ENCODE measurements at places on chromosomes 3 and 15.

DNA sequence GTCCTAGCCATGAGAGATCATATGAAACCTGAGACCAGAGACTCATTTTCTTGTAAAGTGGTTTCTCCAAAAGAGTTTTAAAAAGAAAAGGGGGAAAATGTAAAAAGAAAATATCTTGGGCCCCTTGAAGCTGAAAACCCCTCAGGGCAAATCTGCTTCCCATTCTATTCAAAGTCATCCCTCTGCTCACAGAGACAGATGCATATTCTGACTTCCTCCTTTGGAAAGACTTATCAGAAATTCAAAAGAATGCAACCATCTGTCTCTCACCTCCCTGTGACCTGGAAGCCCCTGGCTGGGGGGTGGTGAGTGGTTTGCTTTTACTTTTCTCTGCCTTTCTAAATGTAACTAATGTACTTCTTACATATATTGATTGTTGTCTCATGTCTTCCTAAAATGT lies 1154.8 kb downstream of the NSUN3 start:
- DNase-seq, result no peak

DNA sequence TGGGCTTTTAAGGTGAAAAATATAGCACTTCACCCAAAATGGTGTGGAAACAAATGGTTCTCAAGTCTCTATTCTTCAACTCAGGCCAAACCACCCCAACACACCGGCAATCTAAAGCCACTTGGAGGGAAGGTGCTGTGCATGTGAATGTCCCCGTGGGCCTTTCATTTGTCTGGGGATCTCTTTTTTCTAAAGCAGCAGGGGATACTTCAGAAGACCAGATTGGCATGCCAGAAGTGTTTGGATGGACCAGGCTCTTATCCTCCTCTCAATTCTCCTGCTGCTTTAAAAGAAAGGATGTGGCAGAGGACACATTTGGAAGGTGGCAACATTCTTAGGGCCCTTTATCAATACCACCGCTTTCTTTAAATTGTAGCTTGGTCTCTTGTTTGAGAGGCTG lies 193.1 kb downstream of the MEIS2 start:
- DNase-seq, result no peak

DNA sequence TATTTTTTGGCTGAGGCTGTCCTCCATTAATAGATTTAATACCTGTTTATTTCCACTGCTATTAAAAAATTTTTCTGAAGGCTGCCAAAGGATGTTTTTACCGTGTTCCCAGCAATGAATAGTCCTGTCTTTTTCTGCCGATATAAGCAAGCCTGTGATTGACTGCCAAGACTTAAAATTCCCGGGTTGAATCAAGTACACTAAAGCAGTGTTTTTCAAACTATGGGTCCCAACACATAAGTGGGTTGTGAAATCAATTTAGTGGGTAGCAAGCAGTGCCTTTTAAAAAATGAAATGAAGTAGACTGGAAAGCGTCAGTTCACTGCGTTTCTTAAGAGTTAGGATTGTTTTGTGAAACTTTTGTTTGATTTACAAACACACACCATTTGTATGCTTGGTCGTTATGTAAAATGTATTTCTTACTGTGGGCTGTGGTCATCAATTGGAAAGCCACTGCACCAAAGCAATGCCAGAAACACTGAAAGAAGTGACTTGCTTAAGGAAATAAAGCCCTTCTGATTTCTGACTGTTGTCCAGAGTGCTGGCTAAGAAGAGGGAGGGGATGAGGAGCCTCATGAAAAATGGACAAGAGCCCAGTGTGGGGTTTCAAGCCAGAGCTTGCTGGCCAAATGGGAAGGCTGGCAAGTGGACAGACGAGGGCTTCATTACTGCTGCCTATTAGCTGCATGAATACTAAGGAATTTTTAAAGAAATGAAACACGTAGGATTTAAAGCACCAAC lies 206.0 kb downstream of the THRB start:
- DNase-seq, result no peak

DNA sequence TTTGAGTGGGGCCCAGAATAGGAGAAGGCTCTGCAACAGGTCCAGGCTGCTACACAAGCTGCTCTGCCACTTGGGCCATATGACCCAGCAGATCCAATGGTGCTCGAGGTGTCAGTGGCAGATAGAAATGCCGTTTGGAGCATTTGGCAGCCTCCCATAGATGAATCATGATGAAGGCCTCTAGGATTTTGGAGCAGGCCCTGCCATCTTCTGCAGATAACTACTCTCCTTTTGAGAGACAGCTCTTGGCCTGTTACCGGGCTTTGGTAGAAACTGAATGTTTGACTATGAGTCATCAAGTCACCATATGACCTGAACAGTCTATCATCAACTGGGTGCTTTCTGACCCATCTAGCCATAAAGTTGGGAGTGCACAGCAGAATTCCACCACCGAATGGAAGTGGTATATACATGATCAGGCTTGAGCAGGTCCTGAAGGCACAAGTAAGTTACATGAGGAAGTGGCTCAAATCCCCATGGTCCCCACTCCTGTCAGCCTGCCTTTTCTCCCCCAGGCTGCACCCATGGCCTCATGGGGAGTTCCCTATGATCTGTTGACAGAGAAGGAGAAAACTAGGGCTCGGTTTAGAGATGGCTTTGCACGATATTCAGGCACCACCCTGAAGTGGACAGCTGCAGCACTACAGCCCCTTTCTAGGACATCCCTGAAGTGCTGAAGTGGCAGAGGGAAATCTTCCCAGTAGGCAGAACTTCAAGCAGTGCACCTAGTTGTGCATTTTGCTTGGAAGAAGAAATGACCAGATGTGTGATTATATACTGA lies 971.4 kb downstream of the MCTP2 start:
- DNase-seq, result no peak

DNA sequence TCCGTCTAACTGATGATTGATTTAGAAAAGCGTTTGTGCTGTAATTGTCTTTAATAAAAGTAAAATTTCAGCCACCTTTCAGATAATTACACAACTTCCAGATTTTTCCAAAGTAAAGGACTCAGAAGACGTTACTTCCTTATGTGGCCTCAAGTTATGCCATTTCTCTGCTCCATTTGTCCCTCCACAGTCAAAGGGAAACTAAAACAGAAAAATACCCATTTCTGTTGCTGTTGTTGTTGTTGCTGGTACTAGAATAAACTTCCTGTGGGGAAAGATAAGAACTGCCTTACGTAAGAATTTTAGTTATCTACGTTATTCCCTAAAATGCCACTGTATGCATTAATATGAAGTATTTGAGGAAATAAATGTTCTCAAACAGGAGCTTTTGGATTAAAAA lies 153.9 kb downstream of the P3H2 start:
- no peak for DNase-seq

- DNase-seq, result peak; percentile 59
Measured at GRCh38 chr3:51434746-51435327, 43.8 kb downstream of the RBM15B start.

GRCh38 chr3:171383206-171384018 lies 76.8 kb downstream of the TNIK start:
- no peak for DNase-seq

DNA sequence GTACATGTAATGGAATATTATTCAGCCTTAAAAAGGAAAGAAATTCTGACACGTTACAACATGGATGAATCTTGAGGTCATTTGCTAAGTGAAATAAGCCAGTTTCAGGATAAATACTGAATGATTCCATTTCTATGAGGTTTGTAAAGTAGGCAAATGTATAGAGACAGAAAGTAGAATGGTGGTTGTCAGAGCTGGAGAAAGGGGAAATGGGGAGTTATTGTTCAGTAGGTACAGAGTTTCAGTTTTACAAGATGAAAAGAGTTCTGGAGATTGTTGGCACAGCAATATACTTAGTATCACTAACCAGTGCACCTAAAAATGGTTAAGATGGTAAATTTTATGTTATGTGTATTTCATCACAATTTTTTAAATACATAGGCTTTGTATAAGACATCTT lies 60.6 kb downstream of the USP8 start:
- DNase-seq, result no peak

GRCh38 chr3:177561769-177562392 lies 364.6 kb upstream of the TBL1XR1 start:
- no peak for DNase-seq

DNA sequence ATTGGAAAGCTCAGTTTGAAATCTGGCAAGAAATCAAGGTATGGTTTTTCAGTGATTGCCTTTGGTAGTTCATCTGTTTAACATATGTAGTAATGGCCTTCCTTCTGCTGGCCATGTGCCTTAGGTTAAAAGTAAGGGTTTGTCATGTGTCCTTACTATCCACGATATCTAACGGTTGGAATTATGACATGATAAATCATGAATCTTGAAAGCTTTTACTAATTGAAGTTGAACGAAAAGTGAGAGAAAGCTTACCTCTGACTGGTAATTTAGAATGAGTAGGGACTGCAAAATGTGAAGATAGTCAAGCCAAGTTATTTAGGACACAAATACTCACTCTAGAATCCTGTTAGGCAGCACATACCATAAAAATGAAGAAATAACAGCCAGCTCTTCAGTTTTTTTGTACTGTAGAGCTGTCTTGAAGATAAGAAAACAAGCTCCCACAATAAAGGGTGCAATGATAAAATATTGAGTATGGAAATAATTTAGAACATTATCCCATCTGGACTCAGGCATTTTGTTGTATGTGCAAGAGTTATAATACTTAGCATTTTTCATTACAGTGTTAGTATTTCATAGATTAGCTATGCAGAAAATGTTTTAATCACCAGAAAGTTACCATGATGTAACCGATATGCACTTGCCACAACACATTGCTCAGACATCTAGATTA lies 303.4 kb downstream of the ZNF385D start:
- DNase-seq, result no peak

GRCh38 chr3:12300137-12300536 lies 11.3 kb downstream of the PPARG start:
- DNase-seq, result no peak

- DNase-seq, result no peak
Measured at GRCh38 chr3:196053487-196053886, 28.4 kb downstream of the TFRC start.

GRCh38 chr3:133877221-133877620 lies 18.5 kb downstream of the RAB6B start:
- no peak for DNase-seq

DNA sequence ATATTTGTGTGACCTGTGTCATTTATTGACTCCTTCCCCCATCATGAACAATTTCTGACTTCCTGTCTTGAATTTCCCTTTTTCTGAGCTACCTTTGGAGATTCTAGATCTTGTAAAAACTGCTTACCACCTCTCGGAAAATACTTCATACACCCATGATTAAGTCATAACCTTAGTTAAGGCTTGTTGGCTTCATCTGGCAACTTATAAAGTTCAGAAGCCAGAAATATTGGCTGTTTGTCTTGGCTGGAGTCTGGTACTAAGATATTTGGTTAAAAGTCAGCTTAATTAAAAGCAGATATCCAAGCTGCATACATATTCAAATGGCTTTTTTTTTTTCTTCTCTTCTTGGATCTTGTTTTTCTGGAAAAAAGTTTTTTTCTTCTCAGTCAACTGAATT lies 37.3 kb upstream of the B3GALNT1 start:
- DNase-seq, result no peak

- DNase-seq, result no peak
Measured at GRCh38 chr3:149415484-149415883, 38.0 kb upstream of the TM4SF1 start.

DNA sequence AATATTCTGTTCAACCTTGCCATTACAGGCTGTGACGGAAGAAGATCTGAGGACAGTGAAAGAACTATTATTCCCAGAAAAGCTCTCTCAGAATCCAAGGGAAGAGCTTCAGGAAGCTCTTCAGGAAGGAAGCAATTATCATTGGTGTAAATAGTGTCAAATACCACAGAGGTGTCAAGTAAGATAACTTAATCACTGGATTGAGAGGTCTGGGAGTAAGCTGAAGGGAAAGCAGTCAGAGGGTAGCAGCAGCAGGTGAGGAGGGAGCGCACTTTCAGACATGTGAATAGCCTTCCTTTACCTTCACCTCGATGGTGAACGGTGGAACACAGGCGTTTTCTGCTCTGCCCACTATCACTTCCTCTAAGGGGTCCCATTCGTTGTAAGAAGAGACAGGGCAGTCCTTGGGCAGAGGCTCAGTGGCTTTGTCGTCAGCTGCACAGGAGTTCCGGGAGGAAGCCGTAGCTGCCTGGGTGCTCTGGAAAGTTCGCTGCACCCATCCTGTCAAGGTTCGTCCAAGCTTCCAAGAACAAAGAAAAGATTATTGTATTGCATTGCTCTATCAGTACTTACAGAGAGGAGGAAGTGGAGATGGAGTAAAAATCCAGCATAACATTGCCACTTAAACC lies 1.9 kb downstream of the GATM start:
- DNase-seq, result peak; percentile 12

GRCh38 chr15:46778876-46779275 lies 938.4 kb upstream of the SEMA6D start:
- no peak for DNase-seq

- no peak for DNase-seq
Measured at GRCh38 chr3:114310695-114311094, 16.9 kb downstream of the TIGIT start.

- DNase-seq, result peak; percentile 50
Measured at GRCh38 chr3:138347960-138348753, at the start of gene MRAS. TSS of gene MRAS (plus strand) at chr3:138348579. CDS start at chr3:138372884, 24,305 bp downstream.

GRCh38 chr3:59559721-59560435 lies 510.1 kb upstream of the CFAP20DC start:
- DNase-seq, result no peak

DNA sequence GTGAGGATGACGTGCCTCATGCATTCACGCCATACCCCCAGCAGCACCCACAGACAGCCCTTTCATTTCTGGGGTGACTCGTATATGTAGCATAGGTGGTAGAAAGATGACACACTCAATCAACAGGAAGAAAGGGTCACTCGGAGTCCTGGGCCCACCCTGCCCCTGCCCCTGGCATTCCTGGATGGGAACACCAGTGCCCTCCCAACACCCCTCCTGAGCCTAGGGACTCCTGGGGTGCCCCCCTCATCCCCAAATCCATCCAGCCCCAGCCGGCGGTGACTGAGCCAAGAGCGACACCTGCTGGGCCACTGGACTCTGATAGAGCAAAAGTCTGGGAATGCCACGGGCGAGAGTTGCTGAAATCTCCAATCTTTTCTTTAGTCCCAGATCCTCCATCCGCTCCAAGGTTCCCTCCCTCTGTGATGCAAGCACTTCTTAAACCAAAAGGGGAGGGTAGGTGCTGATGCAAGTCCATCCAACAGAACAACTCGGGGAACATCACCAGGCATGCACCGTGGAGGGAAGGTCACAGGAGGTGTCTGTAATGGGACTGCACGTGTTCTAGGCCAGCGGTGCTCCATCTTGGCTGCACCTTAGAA lies 31.1 kb downstream of the ACAN start:
- peak; percentile 38 for DNase-seq

DNA sequence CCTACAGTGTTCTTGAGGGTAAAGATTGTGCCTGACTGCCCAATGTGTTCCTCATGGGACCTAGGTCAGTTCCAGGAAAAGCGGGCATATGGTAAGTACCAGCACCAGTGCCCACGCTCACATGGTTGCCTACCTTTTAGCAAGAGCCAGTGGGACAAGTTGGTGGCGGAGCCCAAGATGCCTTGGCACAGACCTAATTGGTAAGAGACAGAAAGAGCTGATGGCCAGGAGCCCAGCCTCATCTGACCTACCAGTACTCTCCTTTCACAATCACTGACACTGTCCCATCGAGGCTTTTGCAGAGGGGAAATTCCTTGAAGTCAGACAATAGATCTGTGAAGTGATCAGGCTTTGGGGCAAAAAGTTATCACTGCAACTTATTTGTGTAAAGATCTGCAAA lies 98.4 kb upstream of the BCL6 start:
- DNase-seq, result no peak

Data from GM20000 (cell line).